ENCODE measurements at places on chromosomes 12 and 14. TPM values are rescaled to one million over a fixed set of nuclear protein-coding genes. Genes with fewer than 3 reads are reported as not detected.
A peak's percentile ranks its signal among the peaks of the same experiment; 100 is the strongest.

GRCh38 chr14:73091044-73091443, 32.7 kb downstream of the RBM25 start:
- no peak overlapping the region for H3K4me3 ChIP-seq
- no peaks in the 10 kb centered on the region for H3K4me1 ChIP-seq
- no peaks in the 10 kb centered on the region for H3K27me3 ChIP-seq
- H3K36me3 ChIP-seq: peaks cover 30% of the 10 kb centered on the region
- no peak overlapping the region for H3K27ac ChIP-seq

GRCh38 chr14:50085570-50086320, 30.6 kb downstream of the VCPKMT start:
- H3K36me3 ChIP-seq: no peaks in the 10 kb centered on the region
- no peak overlapping the region for H3K27ac ChIP-seq
- H3K4me3 ChIP-seq: no peak overlapping the region
- DNase-seq: no peak
- H3K27me3 ChIP-seq: no peaks in the 10 kb centered on the region

The KLRB1 gene
- total RNA-seq: 1.4 TPM

DNA sequence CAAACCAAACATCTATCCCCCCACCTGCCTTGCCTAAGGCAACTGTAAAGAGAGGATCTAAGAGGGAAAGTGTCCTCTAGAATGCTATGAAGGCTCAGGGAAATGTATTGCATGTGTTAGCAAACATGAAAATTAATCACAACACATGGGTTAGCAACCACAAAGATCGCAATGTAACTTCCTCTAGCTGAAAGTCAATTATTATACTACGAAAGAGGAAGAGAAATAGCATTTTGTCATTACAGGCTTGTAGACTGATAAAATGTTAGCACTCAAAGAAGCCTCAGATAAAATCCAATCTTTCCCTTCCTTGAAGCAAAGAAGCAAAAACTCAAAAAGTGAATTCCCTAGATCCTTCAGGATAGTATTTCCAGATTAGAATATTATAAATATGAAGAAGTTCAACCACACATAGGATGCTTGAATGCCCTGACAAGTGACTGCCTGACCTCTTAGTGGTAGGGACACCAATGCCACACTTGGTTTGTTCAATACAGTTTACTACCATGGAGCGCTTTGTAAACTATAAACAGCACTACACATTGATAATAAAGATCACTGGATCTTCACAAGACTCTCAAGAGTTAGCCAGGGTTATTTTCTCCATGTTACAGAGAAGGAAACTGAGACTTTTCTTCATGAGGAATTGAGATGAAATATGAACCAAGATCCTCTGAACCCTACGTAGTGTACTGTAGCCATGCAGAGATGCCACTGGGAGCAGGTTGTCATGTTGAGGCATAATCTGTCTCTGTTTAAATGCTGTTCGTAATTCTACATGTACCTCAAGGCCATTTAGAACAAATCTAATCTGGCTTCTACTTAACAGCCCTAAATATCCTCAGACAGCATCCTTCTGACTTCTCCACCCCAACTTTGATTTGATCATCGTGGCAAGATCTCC, 100.7 kb downstream of the ITPR2 start:
- no peaks in the 10 kb centered on the region for H3K36me3 ChIP-seq
- no peaks in the 10 kb centered on the region for H3K27me3 ChIP-seq
- no peak overlapping the region for H3K27ac ChIP-seq
- H3K4me1 ChIP-seq: peaks cover 7% of the 10 kb centered on the region
- H3K4me3 ChIP-seq: no peak overlapping the region

- H3K36me3 ChIP-seq: no peaks in the 10 kb centered on the region
- no peak overlapping the region for H3K4me3 ChIP-seq
- no peaks in the 10 kb centered on the region for H3K27me3 ChIP-seq
- H3K4me1 ChIP-seq: no peaks in the 10 kb centered on the region
- no peak overlapping the region for H3K27ac ChIP-seq
- no peak for DNase-seq
Measured at GRCh38 chr14:35783699-35784098, 25.4 kb downstream of the RALGAPA1 start.

GRCh38 chr14:74038020-74038859, 19.1 kb downstream of the BBOF1 start:
- H3K27me3 ChIP-seq: no peaks in the 10 kb centered on the region
- no peaks in the 10 kb centered on the region for H3K36me3 ChIP-seq
- H3K27ac ChIP-seq: no peak overlapping the region
- DNase-seq: peak; percentile 69

The PRB2 gene
- not detected for total RNA-seq

DNA sequence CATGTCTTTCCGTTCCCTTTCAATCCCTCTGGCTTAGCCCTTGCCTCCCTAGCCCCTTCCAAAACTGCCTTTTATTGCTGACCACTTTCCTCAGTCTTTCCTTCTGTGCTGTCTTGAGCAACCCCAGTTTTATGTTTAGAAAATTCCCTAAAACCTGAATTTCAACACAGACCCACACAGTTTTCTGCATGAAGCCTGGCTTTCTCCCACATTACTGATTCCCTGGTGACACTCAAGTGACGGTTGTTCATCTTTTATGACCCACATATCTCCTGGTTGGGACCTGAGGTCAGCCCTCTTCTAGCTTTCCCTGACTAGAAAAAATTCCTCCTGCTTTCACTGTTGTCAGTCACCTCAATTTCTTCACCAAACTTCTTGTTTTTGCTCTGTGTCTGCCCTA, 21.0 kb downstream of the FGD4 start:
- no peak overlapping the region for H3K27ac ChIP-seq
- H3K27me3 ChIP-seq: no peaks in the 10 kb centered on the region
- H3K4me3 ChIP-seq: no peak overlapping the region
- H3K36me3 ChIP-seq: no peaks in the 10 kb centered on the region

The VRTN gene
- 0.06 TPM for total RNA-seq

- no peak for DNase-seq
- no peaks in the 10 kb centered on the region for H3K4me1 ChIP-seq
- no peak overlapping the region for H3K4me3 ChIP-seq
- H3K36me3 ChIP-seq: no peaks in the 10 kb centered on the region
- no peaks in the 10 kb centered on the region for H3K27me3 ChIP-seq
Measured at GRCh38 chr12:40157336-40157735, 51.5 kb upstream of the SLC2A13 start.

All from lung (tissue), 17 donors.